ENCODE measurements at places on chromosomes 11 and 22.

DNA sequence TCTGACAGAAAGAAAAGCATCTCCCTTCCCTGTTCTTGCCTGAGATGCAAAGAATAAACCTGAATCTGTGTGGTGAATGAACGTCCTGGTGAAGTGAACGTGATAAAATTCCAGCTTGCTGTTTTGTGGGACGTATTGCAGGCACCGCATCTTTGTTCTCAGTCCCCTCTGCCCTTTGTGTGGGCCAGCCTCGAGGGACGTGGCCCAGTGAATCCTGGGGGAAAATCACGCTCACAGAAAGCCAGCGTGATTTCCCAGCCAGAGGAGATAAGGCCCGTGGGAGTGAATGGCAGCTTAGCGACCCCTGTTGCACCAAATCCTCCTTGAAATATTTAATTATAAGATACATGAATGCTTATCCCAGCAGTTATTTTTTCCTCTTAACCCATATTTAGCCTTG, 129.1 kb downstream of the COMMD9 start:
- DNase-seq = no peak

GRCh38 chr11:65506772-65507505, 8.1 kb downstream of the MALAT1 start:
- DNase-seq = no peak

GRCh38 chr22:22921575-22921974, 34.0 kb downstream of the IGLL5 start:
- DNase-seq = no peak

- DNase-seq = no peak
Observed at GRCh38 chr22:26604368-26604767, 13.5 kb downstream of the CRYBB1 start.

DNA sequence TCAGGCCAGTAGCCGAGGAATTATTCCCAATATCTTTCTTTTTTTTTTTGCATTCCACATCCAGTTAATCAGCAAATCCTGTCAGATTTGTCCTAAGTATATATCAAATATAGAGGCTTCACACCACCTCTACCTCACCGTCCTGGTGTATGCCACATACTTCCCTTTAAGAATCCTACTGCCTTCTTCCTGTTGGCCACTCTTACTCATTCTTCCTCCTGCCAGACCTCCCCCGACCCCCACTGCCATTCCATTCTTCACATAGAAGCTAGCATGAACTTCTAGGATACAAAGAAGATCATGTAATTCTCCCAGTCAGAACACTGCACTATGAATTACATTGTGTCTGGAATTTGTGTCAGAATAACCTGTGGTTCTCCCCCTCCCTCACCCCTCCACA, 89.5 kb downstream of the TRIM44 start:
- DNase-seq = peak; percentile 68

DNA sequence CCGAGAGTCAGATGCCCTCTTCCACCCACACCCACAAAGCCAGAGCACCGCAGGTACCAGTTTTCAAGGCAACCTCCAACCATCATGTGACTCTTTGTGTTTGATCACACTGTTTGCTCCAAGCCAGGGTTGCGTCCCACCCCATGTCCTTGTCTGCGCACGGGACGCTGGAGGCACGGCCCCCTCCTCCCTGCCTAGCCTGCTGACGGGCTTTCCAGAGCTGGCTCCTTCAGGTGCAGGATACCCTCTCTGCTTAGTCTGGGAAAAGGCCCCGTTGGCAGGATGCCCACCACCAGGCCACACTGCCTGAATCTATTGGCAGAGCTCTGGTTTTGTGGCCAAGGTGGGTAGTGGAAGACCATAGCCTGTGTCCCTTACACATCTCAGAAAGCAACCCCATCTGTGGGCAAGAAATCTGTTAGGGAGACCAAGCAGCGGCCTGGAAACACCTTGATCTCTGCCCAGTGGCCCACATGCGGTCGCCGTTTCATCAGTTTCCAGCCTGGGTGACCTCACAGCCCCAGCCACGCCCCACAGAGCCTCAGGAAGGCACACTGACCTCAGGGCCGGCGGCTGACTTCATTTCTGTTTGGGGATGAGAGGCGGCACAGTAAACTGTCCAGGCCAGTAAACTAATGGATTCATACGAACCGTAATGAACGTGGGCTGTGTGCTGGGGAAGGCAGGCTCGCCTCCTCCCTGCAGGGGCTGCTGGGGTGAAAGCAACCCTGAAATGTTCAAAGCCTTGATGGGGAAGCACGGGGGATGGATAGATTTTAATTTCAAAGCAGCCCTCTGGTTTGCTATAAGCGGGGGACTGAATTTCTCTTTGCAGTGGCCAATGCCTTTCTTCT, 25.8 kb downstream of the CDPF1 start:
- DNase-seq = no peak

- DNase-seq = no peak
Observed at GRCh38 chr11:88297421-88297820, 40.1 kb downstream of the CTSC start.

GRCh38 chr11:36093548-36093947, 149.7 kb downstream of the LDLRAD3 start:
- DNase-seq = no peak

DNA sequence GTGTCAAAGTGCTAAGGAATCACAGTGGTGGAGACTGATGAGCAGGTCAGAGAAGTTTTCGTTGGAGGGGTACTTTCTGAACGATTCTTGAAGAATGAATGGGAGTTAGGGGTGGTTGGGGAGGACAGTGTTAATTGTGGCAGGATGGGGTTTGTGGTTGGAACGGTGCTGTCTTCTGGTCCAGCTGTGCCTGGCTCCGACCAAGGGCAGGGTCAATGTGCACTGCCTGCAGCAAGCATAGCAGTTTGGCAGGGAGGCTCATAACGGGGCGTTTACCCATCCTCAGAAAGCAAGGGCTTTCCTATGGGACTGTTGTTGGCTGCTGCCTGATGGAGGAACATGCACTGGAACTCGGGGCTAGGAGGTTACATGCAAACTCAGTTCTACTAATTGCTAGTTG, 265.8 kb downstream of the KIRREL3 start:
- no peak for DNase-seq
